Thymus (tissue), 14 donors: ENCODE measurements at places on chromosomes 6 and 20. TPM values are rescaled to one million over a fixed set of nuclear protein-coding genes. Genes with fewer than 3 reads are reported as not detected.

The DNAH8 gene
- total RNA-seq: 0.05 TPM

The HFE gene
- 1.7 TPM for total RNA-seq

The TBXT gene
- total RNA-seq: not detected

The CD40 gene
- 22.8 TPM for total RNA-seq

The THEMIS gene
- 71.3 TPM for total RNA-seq

The RNF144B gene
- total RNA-seq: 6.1 TPM

The PTCRA gene
- total RNA-seq: 145 TPM

The RPP21 gene
- 35.4 TPM for total RNA-seq

The COL21A1 gene
- 5.7 TPM for total RNA-seq

DNA sequence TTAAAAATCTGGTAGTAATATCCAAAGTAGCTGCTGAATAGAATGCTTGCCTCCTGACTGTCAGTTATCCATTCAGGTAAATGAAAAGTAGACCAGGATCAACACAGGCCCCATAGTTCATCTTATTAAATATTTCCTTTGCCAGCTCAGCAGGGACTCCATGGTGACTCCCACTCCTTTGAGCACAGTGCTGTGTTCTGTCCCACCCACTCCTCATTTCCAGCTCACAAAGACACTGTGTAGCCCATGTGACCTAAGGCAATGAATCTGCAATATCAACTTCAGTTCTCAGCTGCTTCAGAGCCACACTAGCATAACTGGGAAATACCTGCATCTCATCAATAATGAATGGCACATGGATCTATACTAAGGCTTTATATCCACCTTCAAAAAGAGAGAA is 189.5 kb upstream of the MANEA start:
- DNase-seq: no peak
- H3K4me1 ChIP-seq: no peaks in the 10 kb centered on the region
- no peak overlapping the region for H3K4me3 ChIP-seq
- H3K36me3 ChIP-seq: no peaks in the 10 kb centered on the region
- no peaks in the 10 kb centered on the region for H3K27me3 ChIP-seq

DNA sequence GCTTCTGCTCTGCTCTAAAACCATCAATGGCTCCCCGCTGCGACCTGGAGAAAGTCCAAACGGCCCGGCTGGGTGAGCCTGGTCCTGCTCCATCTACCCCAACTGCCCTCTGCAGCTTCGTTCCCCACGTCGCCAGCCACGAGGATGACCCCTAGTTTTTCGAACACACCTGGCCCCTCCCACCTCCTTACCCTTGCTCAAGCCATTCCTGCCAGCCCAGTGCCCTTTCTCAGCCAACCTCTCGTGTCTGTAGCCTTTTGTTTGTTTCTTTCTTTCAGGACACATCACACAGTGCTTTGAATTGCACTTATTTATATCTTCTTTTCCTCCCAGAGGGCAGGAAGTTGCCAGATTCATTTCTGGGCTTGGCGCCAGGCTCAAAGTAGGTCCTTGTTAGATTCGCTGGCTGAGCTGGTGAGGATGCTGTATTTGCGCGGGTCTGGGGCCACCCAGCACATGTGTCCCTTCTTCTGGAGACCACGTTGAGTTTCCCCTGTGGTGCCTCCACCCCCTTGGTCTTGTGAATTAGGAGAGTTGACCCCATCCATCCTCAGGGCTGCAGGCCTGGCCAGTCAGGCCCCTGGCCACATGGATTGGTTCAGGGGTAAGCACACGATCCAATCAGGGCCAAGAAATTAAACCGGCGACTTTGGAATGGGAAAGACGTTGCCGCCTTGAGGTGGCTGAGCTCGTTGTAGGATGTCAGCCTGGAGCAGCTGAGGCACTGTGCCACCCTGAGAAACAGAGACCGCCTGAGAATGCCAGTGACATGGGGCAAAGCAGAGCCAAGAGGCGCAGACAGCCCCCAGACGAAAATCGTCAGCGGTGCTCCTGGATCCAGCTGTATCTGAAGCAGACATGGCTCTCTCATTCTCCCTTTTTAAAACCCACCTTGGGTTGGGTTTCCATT is 156.0 kb downstream of the CEBPB start:
- no peaks in the 10 kb centered on the region for H3K27me3 ChIP-seq
- H3K27ac ChIP-seq: peak overlapping the region; percentile 25
- H3K4me1 ChIP-seq: no peaks in the 10 kb centered on the region
- no peaks in the 10 kb centered on the region for H3K36me3 ChIP-seq

DNA sequence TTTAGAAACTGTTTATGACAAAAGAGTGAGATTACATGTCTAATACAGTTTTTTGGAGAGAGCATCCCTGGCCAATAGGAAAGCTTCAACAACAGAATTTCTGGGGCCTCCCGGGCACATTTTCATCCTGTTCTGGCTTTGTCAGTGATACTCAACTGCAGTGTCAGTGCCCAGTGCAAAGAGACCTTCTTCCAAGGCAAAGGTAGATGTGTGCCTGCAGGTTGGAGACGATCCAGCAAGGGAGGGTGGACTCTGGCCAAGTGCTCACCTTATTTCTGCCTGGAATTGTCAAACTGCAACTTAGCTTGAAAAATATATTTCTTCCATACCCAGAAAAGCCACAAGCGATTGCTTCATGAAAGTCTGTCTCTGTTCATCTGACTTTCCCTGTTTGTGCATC is 211.6 kb upstream of the SNX9 start:
- H3K4me1 ChIP-seq: peaks cover 4% of the 10 kb centered on the region
- H3K27me3 ChIP-seq: no peaks in the 10 kb centered on the region
- H3K4me3 ChIP-seq: no peak overlapping the region
- no peak for DNase-seq

DNA sequence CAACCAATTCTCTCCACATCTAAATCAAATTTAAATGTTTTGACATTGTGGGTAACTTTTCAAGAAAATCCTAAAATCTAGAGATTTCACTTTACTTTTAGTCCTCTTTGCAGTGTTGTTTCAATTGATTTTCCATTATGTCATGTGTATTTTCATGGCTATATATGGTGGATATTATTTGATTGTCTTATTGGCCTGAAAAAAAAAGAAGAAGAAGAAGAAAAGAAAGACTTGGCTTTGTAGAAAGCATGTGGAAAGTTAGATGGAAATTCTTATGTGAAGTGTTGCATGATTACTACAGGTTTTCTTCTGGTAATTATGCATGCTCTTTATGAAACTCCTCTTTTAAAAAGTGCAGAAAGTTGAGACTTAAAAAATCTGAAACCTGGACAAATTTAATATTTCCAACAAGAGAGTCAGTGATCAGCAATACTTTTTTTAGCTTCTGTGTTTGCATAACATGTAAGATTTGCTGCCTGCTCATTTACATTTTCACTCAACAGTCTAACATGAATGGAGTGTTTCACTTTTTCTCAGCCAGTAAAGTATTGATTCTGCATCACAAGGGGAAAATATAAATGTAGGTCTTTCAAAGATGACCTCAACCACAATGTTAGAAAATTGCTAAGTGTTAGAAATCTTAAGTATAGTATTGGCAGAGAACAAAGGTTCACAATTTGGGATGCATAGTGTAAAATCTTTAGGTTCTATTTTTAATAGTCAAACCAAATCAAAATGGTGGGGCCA is 438.7 kb downstream of the BCKDHB start:
- H3K27ac ChIP-seq: no peak overlapping the region
- H3K27me3 ChIP-seq: no peaks in the 10 kb centered on the region
- H3K36me3 ChIP-seq: no peaks in the 10 kb centered on the region

DNA sequence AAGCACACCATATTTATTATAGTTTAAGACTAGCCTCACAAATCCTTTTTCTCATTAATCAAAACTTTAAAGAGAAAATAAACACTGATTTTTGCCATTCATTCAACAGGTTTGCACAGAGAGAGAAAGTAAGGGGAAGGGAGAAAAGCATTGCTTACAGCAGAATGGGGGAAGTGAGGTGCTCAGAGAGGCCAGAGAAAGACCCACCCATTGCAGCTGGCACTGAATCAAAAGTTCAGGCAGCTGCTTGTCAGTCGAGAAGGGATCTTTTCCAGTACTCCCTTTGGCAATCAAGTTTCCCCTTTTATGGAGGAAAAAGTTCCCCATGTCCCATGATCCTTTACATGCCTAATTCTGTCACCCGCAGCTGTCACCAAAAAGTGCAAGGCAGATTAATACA is 8.0 kb upstream of the CRISP2 start:
- no peaks in the 10 kb centered on the region for H3K27me3 ChIP-seq
- no peak for DNase-seq
- H3K27ac ChIP-seq: no peak overlapping the region
- H3K4me3 ChIP-seq: no peak overlapping the region
- H3K36me3 ChIP-seq: no peaks in the 10 kb centered on the region

DNA sequence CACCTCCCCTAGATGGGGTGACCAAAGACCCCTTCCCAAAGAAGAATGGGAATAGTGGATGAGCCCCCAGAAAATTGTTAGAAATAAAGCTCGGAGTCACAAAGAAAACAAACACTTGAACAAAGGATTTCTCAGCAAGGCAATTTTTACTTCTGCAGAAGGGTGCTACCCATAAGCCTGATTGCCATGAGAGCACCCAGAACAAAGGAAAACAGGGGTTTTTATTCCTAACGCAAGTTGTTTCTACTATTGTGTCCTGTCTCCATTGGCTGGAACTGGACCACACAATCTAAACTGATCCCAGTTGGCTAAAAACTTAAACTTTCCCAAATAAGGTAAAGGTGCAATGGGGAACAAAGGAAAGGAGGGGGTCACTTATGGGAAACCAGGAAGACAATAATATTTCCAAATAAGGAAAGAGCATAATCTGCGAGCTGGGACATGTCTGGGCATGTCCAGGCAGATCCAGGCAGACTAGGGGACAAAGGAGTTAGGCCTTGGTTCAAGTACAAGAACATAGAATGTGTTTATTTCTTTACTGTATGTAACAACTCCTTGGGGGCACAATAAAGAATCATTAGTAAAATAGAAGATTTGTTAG is 20.0 kb downstream of the HLA-B start:
- no peak overlapping the region for H3K27ac ChIP-seq
- H3K36me3 ChIP-seq: no peaks in the 10 kb centered on the region

- no peaks in the 10 kb centered on the region for H3K36me3 ChIP-seq
- H3K27me3 ChIP-seq: no peaks in the 10 kb centered on the region
- H3K27ac ChIP-seq: no peak overlapping the region
- no peak overlapping the region for H3K4me3 ChIP-seq
- no peaks in the 10 kb centered on the region for H3K4me1 ChIP-seq
These were observed 23.9 kb downstream of the CST8 start for GRCh38 chr20:23514848-23515247.

DNA sequence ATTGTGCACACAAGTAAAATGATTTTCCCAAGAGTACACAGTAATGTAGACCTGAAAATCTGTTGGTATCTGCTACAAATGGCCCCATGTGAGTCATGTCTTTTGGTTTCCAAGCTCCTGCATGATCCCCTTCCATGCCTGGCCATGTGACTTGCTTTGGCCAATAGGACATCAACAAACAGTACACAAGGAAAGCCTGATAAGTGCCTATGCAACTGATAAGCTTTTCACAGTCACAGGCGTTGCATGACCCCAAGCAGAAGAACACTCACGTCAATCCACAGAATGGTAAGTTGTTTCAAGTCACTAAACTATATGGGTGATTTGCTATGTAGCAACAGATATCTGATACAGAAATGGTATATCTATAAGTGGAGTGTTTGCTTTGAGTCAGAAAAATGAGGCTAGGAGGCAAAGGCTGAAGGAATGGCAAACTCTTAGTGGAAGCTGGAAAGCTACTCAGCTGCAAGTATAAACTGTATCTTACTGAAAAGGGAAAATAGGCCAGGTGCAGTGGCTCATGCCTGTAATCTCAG is 160.1 kb upstream of the BEND3 start:
- H3K36me3 ChIP-seq: no peaks in the 10 kb centered on the region
- DNase-seq: no peak
- H3K27ac ChIP-seq: no peak overlapping the region
- no peaks in the 10 kb centered on the region for H3K4me1 ChIP-seq
- H3K4me3 ChIP-seq: no peak overlapping the region

DNA sequence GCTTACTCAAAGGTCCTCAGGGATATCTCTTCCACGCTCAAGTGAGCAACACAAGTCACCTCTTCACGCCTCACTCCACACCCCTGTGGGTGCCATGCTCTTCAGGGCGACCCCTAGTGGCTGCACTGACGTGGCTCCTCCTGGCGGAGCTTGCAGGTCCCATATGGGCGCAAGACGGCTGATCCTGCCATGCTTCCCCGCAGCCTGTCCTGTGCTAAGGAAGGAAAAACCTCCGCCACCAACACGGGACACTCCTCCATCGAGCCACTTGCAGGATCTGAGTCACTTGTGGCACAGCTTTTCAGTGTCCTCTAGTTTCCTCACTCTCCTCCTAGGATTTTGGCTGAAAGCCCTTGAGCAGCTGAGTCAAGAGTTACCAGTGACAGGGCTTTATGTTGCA is 90.7 kb downstream of the KHDC1L start:
- no peaks in the 10 kb centered on the region for H3K27me3 ChIP-seq
- DNase-seq: no peak
- no peaks in the 10 kb centered on the region for H3K4me1 ChIP-seq
- H3K4me3 ChIP-seq: no peak overlapping the region

DNA sequence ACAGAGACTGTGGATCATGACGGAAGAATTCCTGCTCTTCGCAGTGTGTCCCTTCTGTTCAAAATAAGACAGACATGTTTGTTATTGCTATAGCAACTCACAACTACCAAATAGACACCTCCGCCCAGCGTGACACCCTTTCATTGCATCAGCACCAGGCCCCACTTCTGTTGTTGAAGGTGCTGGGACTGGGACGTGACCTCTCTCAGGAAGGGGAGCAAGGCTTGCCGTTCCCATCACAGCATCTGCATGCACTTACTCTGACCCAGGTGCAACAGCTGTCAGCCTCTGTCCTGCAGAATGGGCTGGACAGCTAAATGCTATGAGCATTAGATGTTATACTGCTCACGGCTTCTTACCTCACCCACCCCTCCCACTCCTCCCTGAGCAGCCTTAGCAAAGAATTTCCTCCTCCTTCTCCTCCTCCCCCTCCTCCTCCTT is 94.1 kb downstream of the DACT2 start:
- no peak for DNase-seq
- no peaks in the 10 kb centered on the region for H3K4me1 ChIP-seq
- H3K36me3 ChIP-seq: no peaks in the 10 kb centered on the region
- no peak overlapping the region for H3K4me3 ChIP-seq

GRCh38 chr6:87794922-87795885 is 93.2 kb upstream of the AKIRIN2 start:
- H3K27ac ChIP-seq: no peak overlapping the region
- no peak for DNase-seq
- H3K27me3 ChIP-seq: no peaks in the 10 kb centered on the region
- no peaks in the 10 kb centered on the region for H3K36me3 ChIP-seq

- no peak overlapping the region for H3K27ac ChIP-seq
- H3K4me1 ChIP-seq: no peaks in the 10 kb centered on the region
- no peaks in the 10 kb centered on the region for H3K36me3 ChIP-seq
- H3K4me3 ChIP-seq: no peak overlapping the region
These were observed 62.9 kb downstream of the EFHC1 start for GRCh38 chr6:52482903-52483670.

GRCh38 chr20:22974354-22974753 is 60.8 kb upstream of the SSTR4 start:
- H3K27ac ChIP-seq: no peak overlapping the region
- H3K27me3 ChIP-seq: no peaks in the 10 kb centered on the region
- DNase-seq: no peak
- H3K36me3 ChIP-seq: no peaks in the 10 kb centered on the region
- H3K4me3 ChIP-seq: no peak overlapping the region
- no peaks in the 10 kb centered on the region for H3K4me1 ChIP-seq

GRCh38 chr6:19410481-19410880 is 426.7 kb upstream of the ID4 start:
- no peaks in the 10 kb centered on the region for H3K36me3 ChIP-seq
- no peak overlapping the region for H3K4me3 ChIP-seq
- no peak for DNase-seq
- no peak overlapping the region for H3K27ac ChIP-seq
- no peaks in the 10 kb centered on the region for H3K27me3 ChIP-seq
